ENCODE measurements at places on chromosomes 4 and X. TPM values are rescaled to one million over a fixed set of nuclear protein-coding genes. Genes with fewer than 3 reads are reported as not detected.

DNA sequence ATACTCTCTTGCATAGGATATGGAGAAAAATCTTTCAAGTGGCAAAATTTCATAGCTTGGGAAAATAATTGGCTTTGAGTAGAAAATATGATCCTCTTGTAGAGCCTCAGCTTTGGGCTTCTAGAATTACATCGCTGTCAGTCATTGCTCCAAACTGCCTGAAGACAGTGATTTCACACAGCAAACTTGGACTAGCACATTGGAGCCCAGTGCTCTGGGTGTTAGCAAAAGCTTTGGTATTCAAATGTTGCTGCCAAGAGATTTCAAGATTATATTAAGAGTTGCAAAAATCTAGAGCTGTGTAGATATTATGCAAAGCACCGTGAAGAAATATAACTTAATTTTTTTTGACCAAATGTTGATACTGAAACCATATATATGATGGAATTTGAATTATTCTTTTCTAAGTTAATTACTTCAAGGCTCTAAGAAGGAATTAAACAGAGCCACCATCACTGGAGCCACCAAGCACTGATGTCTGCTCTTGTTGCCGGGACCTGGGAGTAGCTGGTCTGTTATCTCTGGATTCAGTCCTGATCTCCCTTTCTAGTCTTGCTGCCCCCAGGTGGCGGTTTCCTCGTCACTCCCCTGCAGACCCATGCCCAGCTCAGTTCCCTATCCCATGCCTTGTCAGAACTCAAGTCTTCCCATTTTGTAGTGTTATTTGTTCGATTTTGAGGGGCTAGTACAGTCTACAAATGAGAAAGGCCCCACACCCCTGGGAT is 260.7 kb upstream of the SFRP2 start:
- DNase-seq: peak; percentile 72

GRCh38 chr4:27023366-27023765 is 162.7 kb downstream of the STIM2 start:
- no peak for DNase-seq

DNA sequence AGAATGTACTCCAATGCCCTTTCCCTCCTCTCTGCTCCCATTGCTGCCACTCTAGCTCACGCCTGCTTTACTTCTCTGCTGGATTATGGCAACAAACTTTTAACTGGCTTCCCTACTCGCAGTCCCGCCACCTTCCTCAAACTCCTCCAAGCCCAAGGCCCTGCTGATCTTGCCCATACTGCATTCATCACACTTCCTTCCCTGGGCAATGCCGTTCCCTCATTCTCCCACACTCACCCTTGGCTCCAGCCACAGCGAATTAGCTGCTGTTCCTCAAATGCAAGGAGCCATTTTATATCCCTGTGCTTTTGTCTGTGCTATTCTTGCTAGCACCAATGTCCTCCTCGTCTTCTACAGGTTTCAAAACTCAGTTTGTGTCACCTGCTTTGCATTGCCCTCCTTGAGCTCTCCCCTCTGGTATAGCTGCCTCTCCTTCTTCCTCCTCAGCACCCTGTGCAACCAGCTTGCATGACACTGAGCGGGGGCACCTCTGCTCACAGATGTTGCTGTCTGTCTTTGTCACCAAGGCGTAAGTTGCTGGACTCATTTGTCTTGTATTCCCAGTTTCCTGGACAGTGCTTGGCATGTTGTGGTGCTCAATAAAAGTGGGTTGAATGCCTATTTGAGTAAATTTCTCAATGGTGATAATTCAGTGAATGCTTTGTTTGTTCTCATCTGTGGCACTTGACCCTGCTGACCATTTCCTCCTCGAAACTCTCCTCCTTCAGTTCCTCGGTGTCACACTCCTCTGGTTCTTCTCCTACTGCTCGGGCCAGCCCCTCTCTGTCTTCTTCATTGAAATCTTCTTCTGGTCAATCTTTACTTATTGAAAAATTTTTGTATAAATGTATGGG is 22.4 kb upstream of the MGST2 start:
- DNase-seq: no peak

DNA sequence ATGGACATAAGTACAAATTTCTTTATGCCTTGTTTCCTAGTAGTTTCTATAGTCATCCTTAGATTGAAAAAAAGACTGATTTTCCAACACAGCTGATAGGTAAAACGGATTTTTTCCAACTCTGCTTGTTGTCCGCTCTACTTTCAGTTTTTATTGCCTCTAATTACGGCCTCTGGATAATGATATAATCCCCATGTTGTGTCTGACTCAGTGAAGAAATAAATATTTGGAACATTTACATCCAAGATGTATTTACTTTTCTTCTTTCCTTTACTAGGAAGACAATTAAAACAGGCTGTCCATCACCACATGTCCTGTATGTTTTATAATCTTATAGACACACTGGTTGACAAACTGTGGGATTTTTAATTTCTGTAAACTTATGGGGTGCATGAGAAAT is 6.8 kb upstream of the CXCL3 start:
- peak; percentile 31 for DNase-seq

GRCh38 chr4:54067166-54067565 is 2.8 kb upstream of the CHIC2 start:
- peak; percentile 48 for DNase-seq

Gene SULT1E1
- under 0.01 TPM for total RNA-seq

Gene GYPE
- total RNA-seq: 0.64 TPM

Gene DKK2
- under 0.01 TPM for total RNA-seq

Data from fibroblast of villous mesenchyme (primary cell).